ENCODE measurements at places on chromosomes 3 and 15.

DNA sequence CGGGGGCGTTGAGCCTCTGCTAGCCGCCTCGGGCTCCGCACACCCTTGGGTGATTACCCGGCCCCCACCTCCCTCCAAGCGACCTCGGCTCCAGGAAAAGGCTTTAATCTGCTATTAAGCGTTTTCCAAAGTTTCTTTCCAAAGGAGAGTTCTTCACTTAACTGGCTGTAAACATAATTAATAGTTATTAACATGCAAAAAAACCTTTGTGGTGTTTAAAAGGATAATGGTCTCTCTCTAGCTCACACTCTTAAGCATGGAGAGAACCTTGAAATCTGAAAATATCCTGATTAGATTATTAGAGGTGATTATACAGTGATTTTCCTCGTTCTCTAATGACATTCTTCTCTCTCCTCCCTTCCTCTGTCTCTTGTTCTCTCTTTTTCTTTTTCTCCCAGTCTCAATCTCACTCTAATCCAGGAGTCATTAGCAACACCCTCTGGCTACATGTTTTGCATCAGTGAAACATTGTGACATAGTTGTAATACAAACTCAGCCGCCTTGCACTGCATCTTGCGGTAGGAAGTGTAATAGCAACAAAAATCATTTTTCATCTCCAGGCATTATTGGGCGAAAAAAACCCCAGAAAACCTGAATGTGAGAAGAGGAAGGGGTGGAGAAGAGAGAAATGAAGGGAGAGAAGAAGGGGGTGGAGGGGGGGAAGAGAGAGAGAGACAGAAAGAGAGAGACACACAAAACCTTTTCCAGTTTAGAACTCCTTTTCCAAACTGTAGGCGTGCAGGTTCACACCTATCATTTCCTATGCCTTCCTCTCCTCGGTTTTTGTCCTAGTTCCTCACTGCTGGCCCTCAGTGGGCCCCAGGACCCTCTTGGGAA is 24.4 kb downstream of the NR2F2 start:
- no peak for DNase-seq

DNA sequence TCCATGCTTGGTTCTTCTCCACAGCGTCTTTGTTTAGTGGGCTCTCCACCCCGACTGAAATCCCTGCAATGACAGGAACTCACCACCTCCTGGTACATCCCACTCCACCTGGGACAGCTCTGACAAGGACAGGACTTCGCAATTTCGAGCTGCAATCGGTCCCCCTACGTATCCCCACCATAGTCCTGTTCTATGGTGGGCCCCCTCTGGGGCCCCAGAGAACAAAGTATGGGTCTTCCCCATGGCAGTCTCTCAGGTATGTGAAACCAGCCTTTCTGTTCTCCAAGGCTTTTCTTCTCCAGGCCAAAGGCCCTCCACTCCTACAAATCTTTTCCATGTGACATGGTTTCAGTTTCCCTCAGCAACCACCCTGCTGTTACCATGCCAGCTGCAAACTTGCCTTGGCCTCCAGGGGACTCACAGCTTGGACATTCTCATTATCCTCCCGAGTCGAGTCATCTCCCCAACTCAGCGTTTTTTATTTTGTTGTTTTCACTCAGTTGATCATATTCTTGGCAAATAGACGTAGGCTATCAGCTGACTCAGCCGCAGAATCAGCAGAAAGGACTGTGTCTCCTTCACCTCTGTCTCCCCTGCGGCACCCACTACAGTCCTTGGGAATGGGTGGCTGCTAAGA is 233.3 kb downstream of the OPA1 start:
- no peak for DNase-seq

DNA sequence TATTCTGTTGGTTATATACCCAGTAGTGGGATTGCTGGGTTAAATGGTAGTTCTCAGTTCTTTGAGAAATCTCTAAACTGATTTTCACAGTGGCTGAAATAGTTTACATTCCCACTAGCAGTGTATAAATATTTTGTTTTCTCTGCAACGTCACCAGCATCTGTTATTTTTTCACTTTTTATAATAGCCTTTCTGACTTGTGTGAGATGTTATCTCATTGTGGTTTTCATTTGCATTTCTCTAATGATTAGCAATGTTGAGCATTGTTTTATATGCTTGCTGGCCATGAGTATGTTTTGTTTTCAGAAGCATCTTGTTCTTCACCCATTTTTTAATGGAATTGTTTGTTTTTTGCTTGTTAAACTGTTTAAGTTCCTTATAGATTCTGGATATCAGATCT is 612.7 kb upstream of the SGO1 start:
- no peak for DNase-seq

DNA sequence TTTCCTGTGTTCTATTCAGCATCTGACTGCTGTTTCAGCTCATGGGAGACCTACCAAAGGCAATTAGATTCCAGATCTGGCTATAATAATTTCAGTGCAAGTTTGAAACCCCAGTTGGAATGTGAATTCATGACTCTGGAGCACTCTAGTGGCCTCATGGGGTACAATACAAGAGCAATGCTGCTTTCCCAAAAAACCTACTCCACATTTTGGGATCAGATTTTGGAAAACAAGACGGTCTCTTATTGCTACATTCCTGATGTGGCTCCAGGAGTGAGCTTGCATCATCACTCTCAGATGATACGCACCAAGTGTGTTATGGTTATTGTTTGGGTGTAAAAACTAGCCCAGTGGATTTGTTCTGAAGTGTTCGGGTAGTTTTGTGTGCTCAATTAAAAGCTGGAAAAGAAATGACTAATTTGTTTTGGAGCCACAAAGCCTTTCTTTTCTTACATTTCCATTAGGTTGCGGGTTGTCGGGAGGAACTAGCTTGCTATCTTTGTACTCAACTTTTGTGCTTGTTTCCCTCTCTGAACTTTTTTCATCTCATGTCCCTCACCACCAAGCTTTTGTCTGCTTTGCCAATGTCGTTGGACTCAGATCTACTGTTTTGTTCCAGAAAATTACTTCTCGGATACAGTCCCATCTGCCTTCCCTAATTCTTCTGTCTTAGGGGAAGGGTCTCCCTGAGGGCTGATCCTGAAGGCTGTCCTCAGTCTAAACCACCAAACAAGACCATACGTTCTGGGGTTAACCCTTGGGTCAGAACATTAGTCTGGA is 272.1 kb downstream of the BBX start:
- no peak for DNase-seq

DNA sequence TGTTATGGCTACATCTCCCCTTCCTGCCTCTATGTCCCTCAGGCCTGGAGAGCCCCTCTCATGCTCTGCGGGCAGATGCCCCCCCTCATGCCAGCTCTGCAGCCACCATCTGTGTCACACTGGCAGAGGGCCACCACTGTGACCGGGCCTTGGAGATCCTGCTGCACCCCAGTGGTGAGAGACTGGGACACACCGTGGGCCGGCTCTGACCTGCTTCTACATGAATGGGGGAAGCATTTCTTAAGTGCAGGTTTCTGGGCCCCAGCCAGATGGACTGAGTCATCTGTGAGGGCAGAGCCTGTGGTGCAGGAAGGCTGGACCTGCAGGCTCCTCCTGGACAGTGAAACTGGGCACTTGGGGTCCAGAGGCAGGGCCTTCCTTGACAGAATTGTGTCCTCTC is 4.8 kb downstream of the VWA5B2 start:
- no peak for DNase-seq

DNA sequence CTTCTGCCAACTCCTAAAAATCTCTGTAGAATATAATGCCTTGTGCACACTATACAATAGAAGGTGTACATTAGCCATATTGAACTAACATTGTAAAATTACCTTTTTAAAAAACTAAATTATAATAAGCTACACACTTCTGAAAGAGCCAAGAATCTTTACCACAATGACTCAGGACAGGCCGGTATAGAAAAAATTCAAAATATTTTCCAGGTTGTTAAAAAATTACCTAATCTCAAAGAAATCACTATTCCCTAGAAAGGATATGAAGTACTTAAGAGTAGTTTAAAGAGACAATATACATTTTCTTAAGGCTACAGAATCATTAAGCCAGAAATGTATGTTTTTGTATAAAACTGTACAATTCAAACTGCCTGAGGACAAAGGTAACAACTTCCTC is 48.5 kb downstream of the TJP1 start:
- DNase-seq, result no peak

DNA sequence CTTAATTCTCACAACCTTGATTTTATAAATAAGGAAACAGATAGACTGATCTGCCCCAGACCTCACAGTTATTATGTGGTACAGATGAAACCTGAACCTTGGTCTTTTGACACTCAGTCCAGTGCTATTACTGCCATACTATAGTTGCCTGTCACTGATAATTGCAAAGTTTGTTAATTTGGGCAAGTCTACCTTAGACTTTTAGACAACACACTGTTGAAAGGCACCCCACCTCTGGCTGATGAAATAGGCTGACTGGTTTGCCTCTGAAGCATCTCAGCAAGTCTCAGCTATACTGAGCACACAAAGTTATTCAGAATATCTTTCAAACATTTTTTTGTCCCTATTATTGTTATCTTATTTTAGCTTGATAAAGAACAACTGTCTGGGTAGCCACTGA is 53.1 kb upstream of the MAP4 start:
- DNase-seq, result no peak

DNA sequence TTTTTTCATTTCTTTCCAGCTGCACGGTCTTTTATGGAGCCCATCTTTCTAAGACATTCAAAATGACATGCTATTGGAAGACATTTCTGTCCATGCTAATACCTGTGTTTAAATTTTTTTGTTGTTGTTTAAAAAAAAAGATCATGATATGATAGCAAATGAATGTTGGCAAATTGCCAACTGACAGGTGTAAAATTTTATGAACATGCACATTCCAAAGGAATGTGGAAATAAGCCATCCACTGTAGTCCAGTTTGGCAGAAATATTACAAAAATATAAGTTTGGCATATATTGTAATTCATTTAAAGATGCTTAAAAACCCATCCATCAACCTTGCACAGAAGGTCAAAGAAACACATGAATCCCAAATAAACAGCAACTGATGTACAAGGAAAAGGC is 75.6 kb upstream of the WNT5A start:
- no peak for DNase-seq

DNA sequence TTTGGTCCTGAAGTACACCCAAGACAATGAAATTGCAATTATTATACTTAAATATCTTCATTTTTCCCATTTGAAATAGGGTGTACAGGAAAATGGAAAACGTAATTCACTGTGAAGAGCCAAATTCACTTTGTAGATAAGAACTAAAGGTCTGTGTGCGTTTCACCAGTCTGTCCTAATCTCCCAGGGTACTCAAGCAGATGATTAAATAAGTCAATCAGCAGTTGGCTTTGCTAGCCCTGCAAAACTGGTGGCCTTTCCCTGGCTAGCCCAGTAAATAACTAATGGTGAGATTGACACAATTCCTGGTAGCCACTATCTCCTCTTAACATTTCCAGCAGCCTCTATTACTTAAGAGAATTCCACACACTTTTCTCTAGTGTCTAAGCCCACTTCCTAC is 389.3 kb downstream of the TBL1XR1 start:
- DNase-seq, result no peak

- DNase-seq, result no peak
Observed at GRCh38 chr3:138686771-138687221, 78.2 kb downstream of the FAIM start.

- no peak for DNase-seq
Observed at GRCh38 chr3:35987386-35987785, 348.1 kb downstream of the ARPP21 start.

DNA sequence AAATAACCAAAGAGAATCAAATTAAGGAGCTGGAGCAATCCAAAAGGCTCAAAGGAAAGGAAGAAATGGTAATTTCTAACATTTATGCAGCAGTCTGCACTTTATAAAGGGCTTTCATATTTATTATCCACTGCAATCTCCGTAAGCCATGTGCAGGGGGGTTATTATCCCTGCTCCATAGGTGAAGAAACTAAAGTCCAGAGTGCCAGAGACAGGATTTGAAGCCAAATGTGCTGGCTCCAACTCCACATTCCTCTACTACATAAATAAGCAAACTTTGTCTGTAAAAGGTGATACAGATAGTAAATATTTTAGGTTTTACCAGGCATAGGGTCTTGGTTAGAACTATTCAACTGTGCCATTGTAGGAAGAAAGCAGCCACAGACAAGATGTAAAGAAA is 221.4 kb downstream of the MINAR1 start:
- no peak for DNase-seq

GRCh38 chr3:139957844-139958243 is 22.9 kb downstream of the CLSTN2 start:
- DNase-seq, result no peak

GRCh38 chr3:127066635-127067034 is 83.7 kb downstream of the PLXNA1 start:
- DNase-seq, result no peak
